ENCODE measurements at places on chromosomes 1 and 21. TPM values are rescaled to one million over a fixed set of nuclear protein-coding genes. Genes with fewer than 3 reads are reported as not detected.

STUM gene
- total RNA-seq = 0.83 TPM

HES2 gene
- total RNA-seq = 6.4 TPM

EVA1B gene
- total RNA-seq = 25.7 TPM

COL11A1 gene
- total RNA-seq = 0.56 TPM

TRIM67 gene
- total RNA-seq = not detected

PGBD2 gene
- total RNA-seq = 9.1 TPM

GCSAML gene
- 2.2 TPM for total RNA-seq

ARHGAP29 gene
- 63.8 TPM for total RNA-seq

OR2L5 gene
- total RNA-seq = not detected

SPRR2A gene
- total RNA-seq = not detected

SERINC2 gene
- 32.3 TPM for total RNA-seq

SESN2 gene
- total RNA-seq = 13.1 TPM

PTPN22 gene
- total RNA-seq = 14.1 TPM

PRKCZ gene
- 97.6 TPM for total RNA-seq

CFHR2 gene
- not detected for total RNA-seq

KRTAP21-2 gene
- total RNA-seq = not detected

SHISAL2A gene
- 1.6 TPM for total RNA-seq

PLD5 gene
- 0.21 TPM for total RNA-seq

CFHR3 gene
- total RNA-seq = 0.24 TPM

FCRL5 gene
- 1.2 TPM for total RNA-seq

TBX19 gene
- 3.1 TPM for total RNA-seq

SPRR3 gene
- total RNA-seq = not detected

CLCA4 gene
- not detected for total RNA-seq

ZNF362 gene
- 30.7 TPM for total RNA-seq

CXADR gene
- 26.6 TPM for total RNA-seq

Measured in lower lobe of right lung (tissue), 2 donors.